ENCODE measurements at places on chromosomes 4 and X.

DNA sequence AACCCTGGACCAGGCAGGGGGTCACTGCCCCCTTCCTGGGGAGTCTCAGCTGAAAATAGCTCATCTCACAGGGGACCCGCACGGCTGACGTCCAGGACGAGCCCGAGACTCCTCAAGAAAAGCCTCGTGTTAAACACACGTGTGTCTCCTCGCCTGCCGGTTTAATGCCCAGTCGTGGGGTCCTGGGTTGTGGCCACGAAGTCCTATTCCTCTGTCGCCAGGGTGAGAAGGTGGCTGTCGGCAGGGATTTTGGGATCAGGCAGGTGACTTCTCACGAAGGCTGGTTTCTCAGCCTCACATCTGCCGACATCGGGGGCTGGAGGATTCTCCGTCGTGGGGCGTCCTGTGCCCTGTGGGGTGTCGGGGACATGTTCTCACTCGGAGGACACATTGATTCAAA lies 44.3 kb upstream of the PPP2R3B start:
- DNase-seq: no peak

DNA sequence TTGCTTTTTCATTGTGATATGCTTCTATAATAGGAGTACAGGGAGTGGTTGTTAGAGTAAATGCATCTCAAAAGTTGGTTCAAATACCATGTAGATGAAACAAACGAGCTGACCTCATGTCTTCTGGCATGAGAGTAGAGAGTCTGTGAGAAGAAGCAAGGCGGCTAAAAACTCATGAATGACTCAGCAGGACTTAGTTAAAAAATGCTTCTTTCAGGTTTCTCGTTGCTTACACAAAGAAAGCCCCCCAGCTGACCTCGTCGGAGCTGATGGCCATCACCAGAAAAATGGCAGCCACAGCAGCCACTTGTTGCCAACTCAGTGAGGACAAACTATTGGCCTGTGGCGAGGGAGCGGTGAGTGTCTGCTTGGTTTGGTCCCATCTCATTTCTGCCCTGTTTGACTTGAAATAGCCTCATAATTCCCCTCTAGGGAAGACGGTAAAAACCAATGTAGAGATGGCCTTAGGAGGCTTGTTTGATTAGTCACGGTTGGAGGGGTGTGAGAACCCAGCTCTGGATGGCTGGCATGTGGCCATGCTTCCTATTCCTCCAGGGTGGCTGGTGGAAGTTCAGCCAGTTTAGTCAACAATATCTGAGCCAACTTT lies 14.5 kb downstream of the AFP start:
- peak; percentile 72 for DNase-seq

DNA sequence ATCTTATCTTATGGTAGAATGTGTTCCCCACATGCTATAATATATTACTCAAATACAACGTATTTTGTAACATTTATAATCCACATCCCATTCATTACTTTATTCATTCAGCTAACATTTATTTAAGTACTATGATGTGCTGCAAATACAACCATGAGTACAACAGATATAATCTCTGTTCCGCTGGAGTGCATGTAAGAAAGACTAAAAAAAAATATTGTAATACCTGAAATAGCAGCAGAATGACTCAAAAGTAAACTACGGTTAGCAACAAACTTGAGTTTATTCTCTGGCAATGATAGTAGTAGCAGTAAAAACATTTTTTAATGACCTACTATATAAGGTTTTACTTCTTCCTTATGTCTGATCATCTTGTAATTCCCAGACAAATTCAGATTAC lies 1776.3 kb downstream of the STIM2 start:
- DNase-seq: no peak

DNA sequence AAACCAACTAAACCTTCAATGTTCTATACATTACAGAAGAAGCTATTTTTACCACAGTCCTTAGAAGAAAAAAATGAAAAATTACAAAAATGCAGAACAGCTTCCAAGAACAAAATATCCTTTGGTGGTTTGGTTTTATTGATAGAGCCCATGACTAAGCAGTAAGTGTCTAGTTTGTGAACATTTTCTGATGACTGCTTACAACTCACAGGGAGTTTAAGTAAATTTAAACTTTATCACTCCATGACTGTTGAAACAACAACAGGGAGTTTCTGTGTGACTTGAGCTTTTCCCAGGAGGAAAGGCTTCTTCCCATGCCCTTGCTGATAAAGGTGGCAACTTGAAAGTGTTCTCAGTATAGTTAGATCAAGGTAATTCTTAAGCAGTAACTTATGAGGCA lies 2.9 kb downstream of the PF4 start:
- peak; percentile 82 for DNase-seq

GRCh38 chrX:154751669-154752271 lies 893 bp upstream of the GAB3 start:
- no peak for DNase-seq

- DNase-seq: no peak
Observed at GRCh38 chr4:2396781-2397368, 21.6 kb downstream of the ZFYVE28 start.

GRCh38 chr4:20368926-20369325 lies 117.2 kb downstream of the SLIT2 start:
- DNase-seq: peak; percentile 50

DNA sequence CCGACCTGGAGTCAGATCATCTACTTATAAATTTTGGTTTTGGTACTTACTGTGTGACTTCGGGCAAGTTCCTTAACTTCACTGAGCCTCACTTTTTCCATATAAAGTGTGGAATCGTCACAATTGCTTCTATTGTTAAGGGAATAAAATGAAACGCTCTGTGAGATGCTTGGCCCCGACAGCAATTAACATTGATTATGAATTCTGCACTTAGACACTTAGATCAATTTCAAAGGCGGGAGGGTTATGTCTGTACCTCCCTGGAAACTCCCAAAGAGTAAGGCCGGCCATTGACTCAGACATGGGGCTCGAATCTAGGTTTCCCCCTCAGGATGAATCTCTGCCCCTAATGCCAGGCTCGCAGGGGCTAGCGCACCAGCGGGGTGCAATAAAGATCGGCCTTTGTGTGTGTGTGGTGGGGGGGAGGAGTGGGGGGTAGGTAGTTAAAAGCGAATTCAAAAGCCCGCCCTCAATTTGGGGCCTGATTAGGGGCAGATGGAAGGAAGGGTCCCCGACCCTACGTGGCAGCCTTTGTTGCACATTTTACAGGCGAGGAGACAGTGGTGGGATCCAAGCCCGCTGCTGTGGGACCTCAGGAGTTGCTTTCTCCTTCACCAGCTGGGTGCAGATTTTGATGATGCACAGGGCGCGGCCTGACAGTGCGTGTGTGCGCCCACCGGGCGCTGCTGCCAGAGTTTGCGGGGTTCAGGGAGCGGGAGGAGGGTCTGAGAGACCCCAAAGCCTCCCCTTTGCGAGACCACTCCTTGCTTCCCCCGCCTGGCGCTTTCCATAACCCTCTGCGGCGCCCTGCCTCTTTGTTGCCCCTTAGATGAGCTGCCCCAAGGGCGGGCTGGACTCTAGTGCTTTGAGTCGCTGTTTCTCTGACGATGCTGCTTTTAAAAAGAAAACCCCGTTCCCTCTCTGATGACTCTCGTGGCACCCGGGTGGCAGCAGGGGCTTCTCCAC lies 9.6 kb downstream of the MSX1 start:
- DNase-seq: no peak

DNA sequence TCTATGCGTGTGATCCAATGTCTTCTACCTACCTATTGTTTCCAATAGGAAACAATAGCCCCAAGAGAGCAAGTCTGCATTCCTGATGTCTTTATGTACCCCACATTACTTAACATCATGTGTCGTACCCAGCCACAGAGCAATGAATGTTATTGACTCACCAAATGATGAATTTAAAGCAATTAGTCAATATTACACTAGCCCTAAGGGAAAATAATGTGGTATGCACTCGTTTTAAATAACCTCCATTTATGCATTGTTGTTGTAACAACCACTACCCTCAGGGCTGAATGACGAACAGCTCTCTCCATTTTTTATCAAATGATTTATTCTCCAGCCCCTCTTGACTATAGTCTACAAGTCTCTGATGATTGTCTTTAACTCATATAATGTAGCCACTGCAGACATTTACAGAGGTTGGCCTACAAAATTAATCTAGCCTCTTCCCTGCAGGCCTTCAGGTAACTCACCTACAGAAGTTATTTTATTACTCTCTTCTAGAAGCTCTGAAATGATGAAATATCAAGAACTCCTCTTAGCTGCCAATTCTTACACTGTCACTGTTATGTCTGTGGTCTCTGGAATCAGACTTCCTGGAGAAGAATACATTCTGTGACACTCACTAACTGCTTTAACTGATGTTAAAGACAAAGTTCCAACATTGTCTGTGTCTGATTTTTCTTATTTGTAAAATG lies 601.7 kb upstream of the GRIA3 start:
- DNase-seq: no peak

DNA sequence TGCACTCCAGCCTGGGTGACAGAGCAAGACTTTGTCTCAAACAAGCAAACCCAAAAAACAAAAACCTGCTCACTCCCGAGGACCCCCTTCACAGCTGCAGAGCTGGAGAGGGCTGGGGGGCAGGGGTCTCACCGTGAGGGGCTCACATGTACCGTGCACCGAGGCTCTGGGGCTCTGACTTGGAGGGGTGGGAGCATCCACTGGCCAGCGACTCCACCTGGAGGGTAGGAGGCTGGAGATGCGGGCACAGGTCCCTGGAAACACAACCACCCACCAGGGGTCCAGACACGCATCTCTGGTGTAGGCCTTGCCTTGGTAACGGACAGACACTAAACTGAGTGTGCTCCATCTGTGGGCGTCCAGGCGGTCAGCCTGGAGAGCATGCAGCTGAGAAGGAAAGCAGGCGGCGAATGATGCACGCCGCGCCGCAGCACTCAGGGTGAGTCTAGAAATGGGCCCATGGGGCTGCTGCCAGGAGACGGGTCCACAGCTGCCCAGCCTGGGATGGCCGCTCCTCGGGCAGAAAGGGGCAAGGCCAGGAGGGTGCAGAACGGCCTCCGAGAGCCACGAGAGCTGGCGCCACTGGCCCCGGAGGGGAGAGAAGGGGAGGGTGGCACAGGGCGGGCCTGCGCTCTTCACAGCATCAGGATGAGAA lies 26.1 kb downstream of the PPP2R3B start:
- no peak for DNase-seq

GRCh38 chr4:71009086-71009485 lies 15.6 kb downstream of the DCK start:
- no peak for DNase-seq

DNA sequence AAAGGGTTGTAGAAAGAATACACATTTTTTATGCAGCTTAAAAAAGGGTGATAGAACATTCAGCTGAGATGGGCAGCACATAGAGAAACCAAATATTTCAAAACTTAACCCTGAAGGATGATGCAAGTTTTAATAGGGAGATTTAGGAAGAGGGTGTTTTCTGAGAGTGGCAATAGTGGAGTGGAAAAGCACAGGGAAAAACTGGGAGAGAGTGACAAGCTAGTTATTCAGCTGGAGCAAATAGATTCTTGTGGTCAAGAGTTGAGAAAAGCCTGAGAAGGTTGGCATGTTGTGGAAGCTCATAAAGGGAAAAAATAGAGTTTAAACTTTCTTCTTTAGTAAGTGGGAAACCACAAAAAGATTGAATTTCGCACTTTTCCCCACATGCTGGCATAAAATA lies 359.6 kb upstream of the PITX2 start:
- DNase-seq: peak; percentile 16

- DNase-seq: no peak
Observed at GRCh38 chrX:55342533-55343501, 78.1 kb upstream of the PAGE3 start.
